ENCODE measurements at places on chromosomes 11 and 22.

- DNase-seq, result no peak
Measured at GRCh38 chr11:36395978-36396736, 100.1 kb downstream of the PRR5L start.

- DNase-seq, result no peak
Measured at GRCh38 chr11:114820621-114821020, 142.3 kb downstream of the NXPE2 start.

- DNase-seq, result no peak
Measured at GRCh38 chr22:42661985-42662831, 13.0 kb upstream of the CYB5R3 start.

- no peak for DNase-seq
Measured at GRCh38 chr11:86124251-86125233, 55.7 kb upstream of the PICALM start.

GRCh38 chr11:66523611-66524010 lies 13.2 kb downstream of the BBS1 start:
- DNase-seq, result no peak

DNA sequence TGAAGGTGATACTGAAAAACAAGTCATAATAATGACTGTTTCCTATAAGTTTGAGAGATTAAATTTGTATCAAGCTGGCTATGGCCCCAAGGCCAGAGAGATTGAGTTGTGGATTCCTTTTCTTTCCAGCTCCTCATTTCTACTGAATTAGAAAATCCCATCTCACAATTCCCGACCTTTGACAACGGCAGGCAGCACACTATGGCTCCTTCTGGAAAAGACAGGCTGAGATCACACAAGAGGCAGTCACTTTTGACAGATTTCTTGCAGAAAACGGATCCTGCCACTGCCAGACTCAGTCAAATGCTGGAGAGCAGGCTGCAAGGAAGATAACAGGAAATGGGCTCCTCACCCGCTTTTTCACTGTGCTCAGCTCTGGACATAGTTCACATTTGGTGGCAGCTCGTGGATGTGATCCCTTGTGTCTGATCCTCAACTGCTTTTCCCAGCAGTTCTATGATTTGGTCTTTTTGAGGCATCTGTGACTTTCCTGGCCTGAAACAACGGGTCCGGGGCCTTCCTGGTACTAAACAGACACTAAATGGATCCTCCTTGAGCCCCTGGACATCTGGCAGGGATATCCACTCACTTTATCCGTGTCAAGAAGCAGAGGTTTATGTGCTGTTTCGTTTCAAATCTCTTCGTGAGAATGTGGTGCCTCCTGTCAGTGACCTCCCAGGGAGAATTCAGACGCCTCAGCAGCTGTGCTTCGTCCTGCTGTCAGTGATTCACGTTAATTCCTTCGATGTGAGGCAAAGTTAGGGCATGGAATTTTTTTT lies 26.1 kb upstream of the RTL6 start:
- no peak for DNase-seq

DNA sequence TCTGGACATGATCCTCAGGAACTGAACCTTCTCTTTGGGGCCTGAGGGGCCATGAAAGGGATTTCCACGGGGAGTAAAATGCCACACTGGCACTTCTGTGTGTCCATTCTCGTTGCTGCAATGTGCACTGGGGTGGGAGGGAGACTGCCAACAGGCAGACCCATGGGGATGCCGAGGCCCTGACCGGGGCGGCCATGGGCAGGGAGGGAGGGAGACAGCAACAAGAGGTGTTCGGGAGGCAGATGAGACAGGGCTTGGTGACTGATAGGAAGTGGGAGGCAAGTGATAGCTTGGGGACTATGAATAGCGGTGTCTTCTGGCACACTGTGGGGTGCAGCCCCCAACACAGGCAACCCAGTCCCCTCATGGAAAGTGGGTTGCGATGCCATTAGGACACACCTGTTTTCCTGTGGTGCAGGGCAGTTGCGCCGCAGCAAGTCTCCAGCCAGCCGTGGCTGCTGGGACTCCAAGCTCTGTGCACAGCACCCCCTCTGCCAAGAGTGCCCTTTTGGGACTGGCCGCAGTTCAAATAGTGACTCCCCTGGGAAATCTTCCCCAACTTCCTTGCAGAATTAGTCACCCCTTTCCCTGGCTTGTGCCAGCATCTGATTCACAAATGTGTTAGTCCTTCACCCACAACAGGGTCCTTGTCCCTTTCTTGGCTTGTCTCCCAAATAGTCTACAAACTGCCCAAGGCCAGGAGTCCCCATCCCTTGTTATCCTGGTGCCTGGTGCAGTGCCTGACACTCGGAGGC lies 88.8 kb downstream of the CHST1 start:
- DNase-seq, result no peak
